T-helper 2 cell (primary cell): ENCODE measurements at places on chromosomes 1 and 21.
A peak's percentile ranks its signal among the peaks of the same experiment; 100 is the strongest.

GRCh38 chr21:42182713-42183371 lies 36.1 kb upstream of the ABCG1 start:
- no peak for DNase-seq

DNA sequence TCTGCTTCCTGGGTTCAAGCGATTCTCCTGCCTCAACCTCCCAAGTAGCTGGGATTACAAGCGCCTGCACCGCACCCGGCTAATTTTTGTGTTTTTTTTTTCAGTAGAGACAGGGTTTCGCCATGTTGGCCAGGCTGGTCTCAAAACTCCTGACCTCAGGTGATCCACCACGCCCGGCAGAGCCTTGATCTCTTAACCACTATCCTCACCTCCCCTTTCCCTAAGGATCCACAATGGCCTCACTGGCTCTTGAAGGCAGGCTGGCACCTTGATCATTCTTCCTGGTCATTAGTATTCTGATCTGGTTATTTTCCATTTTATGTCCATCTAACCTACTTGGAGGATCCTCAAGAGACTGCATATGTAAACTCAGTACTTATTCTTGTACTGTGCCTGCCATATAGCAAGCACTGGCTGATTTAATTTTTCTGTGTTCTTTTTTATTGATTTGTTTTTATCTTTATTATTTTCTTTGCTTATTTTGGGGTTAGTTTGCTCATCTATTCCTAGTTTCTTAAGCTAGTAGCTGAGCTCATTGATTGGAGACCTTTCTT lies 6.3 kb downstream of the RCC1 start:
- DNase-seq, result no peak

GRCh38 chr1:9482816-9483572 lies 56.3 kb upstream of the SLC25A33 start:
- DNase-seq, result no peak

DNA sequence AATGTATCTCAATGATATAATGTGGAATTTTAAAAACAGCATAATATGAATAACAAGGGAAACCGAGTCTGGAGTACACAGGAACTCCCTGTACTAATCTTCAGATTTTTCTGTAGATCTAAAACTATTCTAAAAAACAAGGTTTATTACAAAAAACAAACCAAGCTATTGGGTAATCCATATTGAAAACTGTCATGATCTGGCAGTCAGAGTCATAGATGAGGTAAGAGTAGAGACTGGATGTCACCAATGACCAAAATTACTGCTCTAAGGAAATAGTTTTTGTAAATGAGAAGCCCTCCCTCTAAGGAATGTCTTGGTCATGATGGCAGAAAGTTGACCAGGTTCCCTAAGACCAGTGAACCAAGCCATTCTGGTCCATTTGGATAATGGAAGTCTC lies 2.4 kb upstream of the SPOCD1 start:
- no peak for DNase-seq

GRCh38 chr1:43232074-43232473 lies 37.7 kb upstream of the TMEM125 start:
- no peak for DNase-seq

GRCh38 chr21:43021756-43022600 lies 47.6 kb downstream of the PKNOX1 start:
- DNase-seq, result no peak

- DNase-seq, result no peak
Observed at GRCh38 chr1:34477632-34478141, 277.2 kb upstream of the GJB5 start.

- DNase-seq, result no peak
Observed at GRCh38 chr1:209870151-209870831, 42.5 kb downstream of the UTP25 start.

GRCh38 chr1:19435181-19435580 lies 50.2 kb downstream of the CAPZB start:
- DNase-seq, result no peak

GRCh38 chr1:184163674-184164465 lies 112.3 kb downstream of the TSEN15 start:
- DNase-seq, result no peak

DNA sequence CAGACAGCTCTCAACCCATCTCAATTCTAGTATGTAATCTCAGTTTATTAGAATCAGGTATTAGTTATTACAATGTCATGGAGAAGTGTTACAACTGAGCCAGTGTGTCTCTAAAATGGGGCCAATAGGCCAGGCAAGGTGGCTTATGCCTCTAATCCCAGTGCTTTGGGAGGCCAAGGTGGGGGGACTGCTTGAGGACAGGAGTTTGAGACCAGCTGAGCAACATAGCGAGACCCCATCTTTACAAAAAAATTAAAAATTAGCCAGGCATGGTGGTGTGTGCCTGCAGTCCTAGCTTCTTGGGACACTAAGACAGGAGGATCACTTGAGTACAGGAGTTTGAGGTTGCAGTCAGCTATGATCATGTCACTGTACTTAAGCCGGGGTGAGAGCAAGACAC lies 104.9 kb downstream of the BCAR3 start:
- no peak for DNase-seq

DNA sequence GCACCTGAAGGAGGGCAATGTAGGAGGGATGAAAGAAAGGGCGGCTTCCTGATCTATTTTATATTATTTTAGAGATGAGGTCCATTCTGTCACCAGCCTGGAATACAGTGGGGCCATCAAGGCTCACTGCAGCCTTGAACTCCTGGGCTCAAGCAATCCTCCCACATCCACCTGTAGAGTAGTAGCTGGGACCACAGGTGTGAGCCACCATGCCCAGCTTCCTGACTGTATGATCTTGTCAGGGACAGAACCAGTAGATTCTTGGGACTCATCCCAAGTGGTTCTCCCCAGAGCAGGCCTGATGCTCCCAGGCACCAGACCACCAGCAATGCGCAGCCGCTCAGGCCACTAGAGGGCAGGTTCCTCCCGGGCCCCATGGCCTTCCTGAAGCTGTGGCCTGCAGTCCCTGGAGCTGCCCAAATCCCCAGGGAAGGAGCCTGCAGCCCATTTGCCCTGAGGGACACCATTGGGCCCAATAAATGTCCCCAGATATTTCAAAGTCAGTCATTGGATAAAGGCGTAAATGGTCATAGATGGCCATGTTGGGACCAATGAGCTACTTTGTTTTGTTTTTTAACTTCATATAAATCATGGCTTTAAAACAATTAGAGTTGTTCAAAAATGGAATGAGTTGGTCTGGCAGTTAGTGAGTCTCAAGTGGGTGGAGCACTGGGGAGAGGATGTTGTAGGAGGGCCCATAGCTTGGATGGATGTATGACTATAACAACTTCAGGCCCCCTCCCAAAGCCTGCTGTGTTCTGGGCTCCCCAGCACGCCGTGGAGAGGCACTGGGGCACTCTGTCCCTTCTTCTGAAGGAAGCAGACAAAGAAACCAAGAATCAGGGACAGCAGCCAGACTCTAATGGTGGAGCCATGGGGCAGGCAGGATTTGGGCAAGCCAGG lies 44.7 kb upstream of the GOLT1A start:
- DNase-seq, result no peak

DNA sequence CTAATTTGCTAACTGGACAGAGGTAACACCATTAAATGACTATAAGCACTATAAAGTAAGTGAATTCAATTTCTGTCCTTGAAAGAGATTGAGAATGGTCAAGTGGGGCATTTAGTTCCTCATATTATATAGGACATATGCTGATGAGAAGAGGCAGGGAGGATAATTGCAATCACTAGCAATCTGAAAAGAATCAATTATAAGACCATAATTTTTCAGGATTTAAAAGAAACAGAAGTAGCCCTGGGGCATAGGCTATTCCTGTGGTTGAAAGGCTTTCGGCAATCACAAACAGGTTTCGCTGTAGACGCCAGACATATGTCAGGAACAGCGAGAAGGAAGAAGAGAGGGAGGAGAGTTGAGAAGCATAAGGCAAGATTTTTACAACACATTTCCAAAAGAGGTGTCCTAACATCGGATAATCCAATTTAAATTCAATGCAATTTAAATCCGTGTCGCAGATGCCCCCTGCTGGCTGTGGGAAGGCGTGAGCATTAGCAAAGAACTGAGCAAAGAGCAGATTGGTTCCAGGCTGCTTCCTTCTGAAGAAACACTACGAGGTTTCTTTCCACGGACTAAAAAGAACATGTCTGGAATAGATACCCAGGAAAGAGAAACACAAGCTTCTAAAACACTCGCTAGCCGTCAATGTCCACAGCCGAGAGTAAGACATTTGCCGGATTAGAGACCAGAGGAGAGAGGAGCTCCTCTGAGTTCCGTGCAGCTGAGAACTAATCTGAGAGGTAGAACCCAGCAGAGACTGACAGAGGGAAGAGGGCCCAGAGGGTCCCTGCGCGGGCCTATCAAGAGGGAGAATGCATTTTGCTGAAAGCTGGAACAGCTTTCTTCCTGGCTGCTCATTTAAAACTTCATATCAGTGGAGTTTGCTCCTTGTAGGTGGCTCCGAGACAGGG lies 27.9 kb downstream of the RGS5 start:
- peak; percentile 7 for DNase-seq

- DNase-seq, result no peak
Observed at GRCh38 chr1:28860332-28861073, 48.5 kb downstream of the OPRD1 start.

- no peak for DNase-seq
Observed at GRCh38 chr1:229396585-229397206, 37.2 kb downstream of the ACTA1 start.

DNA sequence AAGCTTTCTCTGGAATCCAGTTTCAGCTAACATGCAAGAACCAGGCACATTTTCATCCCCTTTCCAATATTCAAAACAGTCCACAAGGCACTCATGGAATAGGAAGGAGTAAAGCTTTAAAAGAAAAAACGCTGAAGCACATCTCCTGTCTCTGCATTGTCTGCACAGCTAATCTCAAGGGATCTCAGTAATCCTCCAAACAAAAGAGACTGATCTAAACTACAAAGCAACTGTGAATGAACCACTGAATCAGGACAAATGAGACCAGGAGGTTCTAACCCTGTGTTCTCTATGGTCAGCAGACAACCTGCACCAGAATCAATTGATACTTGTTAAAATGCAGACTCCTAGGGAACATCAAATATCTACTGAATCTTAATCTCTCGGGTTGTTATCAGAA lies 399.0 kb downstream of the HHAT start:
- DNase-seq, result no peak

GRCh38 chr1:23977187-23977853 lies 2.8 kb downstream of the SRSF10 start:
- no peak for DNase-seq

GRCh38 chr1:247542811-247543210 lies 6.1 kb upstream of the GCSAML start:
- no peak for DNase-seq

DNA sequence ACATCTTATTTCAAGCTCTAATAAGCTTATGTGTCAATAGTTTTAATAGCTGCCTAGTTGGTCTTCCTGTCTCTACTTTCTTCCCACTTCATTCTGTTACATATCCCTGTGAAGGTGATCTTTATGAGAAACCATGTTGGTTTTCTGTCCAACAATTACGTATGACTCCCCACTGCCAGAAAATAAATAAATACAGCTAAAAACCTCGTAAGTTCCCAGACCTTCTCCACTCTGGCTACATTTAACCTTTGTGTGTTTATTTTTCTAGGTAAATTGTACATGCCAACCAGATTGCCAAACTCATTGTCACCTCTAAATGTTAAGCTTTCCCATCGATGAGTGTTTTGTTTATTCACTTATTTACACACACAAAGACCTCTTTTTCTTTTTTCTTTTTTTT lies 147.2 kb downstream of the CRB1 start:
- DNase-seq, result no peak

GRCh38 chr1:226635456-226635941 lies 86.9 kb downstream of the STUM start:
- DNase-seq, result peak; percentile 45

DNA sequence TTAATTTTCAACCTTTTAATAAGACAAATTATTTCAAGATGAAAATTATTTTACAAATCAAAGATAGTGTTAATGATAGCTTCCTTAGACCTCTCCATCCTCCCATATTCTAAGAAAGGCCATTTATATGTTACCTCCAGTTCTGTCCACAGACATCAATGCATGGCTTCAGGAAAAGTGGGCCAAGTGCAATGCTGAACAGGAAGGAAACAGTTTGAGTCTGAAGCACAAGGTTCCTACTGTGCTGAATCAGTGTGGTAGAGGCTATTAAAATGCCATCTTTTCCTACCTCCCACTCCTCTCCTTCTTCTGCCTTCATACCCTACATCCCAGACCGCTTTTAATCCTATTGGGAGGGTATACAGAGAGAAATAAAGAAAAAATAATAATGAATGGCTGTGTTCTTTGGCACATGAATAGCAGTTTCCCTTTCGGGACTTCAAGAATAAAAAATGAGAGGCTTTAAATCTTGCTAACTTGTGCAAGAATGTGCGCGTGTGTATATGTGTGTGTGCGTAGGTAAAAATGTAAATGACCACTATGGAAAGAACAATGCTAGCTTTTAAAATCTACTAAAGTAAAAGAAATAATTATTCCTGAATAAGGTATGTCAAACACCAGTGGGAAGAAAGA lies 62.6 kb upstream of the C1orf105 start:
- DNase-seq, result no peak

- DNase-seq, result no peak
Observed at GRCh38 chr1:27391511-27392095, 819 bp upstream of the GPR3 start.

DNA sequence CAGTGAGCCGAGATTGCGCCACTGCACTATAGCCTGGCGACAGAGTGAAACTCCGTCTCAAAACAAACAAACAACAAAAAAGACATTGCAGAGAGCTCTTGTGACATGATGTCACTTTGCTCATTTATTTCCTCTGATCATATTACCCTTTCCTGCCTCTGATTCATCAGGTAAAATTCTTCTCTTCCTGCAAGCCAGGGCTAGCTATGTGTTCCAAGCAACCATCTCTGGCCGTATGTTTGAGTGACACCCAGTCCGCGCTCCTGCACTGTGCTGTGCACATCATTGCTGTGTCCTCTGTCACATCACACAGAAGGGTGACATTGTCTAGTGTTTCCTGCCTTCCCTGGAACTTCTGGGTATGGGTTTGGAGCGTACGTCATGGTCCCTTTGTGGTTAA lies 251.3 kb downstream of the PCP4 start:
- no peak for DNase-seq
